Left colon (tissue), 2 donors: ENCODE measurements at places on chromosomes 13 and 19.

DNA sequence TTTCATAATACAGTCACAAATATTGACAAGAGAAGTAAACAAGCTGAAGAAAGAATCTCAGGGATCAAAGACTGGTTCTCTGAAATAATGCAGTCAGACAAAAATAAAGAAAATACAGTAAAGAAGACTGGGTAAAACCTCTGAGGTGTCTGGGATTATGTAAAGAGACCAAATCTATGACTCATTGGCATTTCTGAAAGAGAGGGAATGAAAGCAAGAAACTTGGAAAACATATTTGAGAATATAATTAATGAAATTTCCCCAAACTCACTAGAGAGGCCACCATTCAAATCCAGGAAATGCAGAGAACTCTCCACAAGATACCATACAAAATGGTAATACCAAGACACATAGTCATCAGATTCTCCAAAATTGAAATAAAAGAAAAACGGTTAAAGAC lies 53.0 kb upstream of the GPC6 start:
- no peak for DNase-seq

DNA sequence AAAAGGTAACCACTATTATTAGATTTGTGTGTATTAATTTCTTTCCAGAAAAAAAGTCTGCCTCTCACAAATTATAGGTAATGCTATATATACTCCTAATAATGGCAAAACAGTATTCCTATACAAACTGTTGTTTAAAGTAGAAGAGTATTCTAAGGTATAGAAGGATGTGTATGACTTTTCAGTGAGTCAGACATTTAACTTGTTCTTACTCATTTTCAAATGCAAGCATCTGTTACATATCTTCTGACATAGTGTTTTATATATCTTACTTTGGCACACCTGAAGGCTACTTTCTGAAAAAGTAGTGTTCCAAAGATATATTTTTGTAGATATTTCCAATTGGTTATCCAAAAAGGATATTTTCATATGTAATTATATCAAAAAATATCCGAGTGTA lies 3.5 kb upstream of the SLITRK5 start:
- no peak for DNase-seq

- DNase-seq = no peak
Observed at GRCh38 chr19:30557212-30557611, 185.0 kb downstream of the ZNF536 start.

GRCh38 chr19:16825312-16826052 lies 3.7 kb upstream of the SIN3B start:
- peak; percentile 40 for DNase-seq

DNA sequence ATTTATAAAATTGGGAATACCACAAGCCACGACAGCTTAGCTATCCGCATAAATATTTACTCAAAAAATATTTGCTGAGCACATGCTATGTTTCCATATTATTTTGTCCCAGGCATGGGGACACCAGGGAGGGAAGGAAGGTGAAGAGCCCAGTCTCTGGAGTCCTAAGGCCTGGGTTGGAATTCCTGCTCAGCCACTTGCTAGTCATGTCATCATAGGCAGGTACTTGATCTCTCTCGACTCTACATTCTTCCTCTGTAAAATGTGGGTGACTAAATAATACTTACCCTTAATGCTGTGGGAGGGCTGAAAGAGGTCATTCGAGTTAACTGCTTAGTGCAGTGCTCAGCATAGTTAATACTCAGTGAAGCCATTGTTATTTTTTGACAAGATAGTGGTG lies 4.3 kb upstream of the RNASEH2B start:
- DNase-seq = no peak

DNA sequence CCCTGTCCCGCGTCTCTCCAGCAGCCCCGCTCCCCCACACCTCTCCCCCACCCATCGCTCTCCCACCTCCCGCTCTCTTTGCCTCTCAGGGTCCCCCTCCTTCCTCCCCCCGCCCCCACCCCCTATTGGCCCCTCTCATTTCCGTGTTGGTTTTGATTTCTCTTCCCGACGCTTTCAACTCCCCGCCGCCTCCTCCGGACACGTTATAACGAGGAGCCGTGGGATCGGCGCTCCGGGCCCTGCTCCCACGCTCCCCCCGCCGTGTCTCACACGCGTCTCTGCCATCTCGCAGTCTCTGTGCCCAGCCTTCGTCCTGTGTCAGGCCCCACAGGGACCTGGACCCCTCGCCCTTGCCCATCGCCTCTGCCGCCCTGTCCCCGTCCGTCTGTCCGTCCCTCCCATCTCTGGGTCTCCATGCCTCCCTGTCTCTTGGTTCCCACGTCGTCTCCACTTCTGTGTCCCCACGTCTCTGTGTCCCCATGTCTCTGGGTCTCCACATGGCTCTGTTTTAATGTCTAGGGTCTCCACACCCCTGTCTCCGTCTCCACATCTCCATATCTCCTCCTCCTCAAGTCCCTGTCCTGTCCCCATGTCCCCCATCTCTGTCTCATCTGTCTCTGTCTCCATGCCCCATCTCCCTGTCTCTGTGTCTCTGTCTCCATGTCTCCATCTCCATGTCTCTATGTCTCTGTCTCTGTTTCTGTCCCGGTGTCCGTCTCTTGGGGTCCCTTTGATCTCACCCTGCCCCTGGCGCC lies 13.1 kb downstream of the ERFL start:
- DNase-seq = no peak

DNA sequence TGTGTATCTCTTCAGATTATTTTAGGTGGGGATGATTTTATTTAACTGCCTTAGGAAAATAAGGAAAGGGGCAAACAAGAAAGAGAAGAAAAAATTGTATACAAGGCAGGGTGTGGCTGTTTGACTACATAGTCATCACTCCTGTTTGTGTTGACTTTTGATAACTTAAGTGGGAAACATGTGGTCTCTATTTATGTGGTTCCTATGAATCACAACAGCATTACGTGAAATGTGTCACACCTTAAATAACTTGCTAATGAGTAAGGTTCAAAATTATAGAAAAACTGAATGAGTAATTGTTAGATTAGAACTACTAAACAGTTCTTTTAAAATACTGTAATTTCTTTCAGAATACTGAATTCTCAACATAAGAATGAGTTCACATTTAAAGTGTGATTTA lies 69.3 kb downstream of the LMO7 start:
- DNase-seq = no peak

- no peak for DNase-seq
Observed at GRCh38 chr13:72648513-72649065, 78.8 kb downstream of the MZT1 start.

DNA sequence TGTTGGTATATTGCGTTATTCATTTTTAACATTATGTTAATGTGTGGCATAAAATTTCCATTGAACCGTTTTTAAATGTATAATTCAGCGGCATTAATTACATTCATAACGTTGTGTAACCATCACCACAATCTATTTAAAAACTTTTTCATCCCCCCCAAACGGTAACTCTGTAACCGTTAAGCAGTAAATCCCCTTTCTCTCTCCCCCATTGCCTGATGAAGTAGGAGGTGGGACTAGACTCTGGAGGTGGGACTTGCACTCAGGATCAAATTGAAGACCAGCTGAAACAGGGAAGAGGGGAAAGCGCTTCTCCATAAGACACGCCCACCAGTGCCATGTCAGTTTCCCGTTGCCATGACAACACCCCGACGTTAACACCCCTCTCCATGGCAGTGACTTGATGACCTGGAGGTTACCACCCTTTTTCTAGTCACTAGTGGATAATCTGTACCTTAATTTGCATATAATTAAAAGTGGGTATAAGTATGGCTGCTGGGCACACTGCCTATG lies 16.8 kb downstream of the CLEC11A start:
- no peak for DNase-seq

GRCh38 chr13:90510319-90510718 lies 837.2 kb upstream of the MIR17HG start:
- no peak for DNase-seq

- DNase-seq = no peak
Observed at GRCh38 chr13:41144576-41144975, 12.0 kb upstream of the KBTBD6 start.
